ENCODE measurements at places on chromosomes 1 and 21.

DNA sequence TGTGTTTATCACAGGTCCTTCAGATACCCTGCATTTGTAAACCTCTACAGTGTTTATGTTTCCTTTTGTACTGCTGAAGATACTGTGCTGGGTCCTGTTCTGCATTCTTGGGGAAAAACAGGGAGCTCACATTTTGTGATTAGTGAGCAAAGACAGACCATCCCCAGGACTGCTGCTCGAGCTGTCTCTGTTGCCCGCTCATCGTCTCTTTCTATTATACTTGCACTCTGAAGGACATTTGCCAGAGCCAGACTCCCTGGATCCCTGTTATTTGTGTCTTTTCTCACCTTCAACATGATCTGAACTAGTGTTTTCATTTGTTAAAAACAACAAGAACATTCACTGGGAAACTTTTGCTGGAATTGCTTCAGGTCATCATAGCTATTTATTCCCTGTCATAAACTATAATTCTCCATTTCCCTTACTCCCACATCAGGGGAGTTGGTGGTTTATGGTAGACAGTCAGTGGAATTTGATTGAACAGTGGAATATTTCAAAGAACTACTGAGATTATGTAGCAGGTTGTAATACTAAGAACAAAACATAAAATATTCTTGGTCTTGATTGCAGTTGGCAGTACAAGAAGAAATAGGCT, 53.0 kb downstream of the PRRX1 start:
- no peak for DNase-seq

DNA sequence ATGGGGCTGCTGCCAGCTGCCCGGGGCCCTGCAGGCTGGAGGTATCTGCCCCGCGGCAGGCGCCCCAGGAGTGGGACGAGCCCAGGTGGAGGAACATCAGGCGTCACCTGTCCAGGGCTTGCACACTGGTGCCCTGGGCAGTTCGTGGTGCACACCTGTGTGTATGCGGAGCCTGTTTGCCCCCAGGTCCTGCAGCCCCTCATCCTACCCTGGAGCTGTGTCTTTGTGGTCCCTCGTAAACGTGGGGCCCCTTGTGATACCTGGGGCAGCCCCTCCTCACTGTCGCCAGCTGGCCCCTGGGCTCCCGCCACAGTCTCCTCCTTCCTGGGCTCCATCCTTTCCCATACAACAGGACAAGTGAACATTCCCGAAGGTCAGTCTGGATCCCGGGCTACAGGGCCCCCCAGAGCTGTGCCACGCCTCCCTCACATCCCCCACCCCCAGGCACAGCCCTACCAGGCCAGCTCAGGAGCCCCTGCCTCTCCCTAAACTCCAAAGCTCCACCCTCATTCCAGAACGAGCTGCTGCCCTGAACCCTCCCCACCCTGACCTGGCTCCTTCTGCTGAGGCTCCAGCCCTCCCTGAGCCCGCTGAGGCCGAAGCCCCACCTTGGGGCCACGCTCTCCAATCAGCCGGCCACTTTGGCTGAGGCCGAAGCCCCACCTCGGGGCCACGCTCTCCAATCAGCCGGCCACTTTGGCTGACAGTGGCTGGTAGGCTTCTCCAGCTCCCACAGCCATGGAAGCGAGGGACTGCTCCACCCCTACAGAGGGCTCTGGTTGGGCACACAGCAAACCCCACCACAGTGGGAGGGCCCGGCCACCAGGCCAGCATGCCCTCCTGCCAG, 42.6 kb downstream of the UBE2G2 start:
- DNase-seq, result no peak

GRCh38 chr1:94686882-94687281, 133.3 kb upstream of the SLC44A3 start:
- no peak for DNase-seq

DNA sequence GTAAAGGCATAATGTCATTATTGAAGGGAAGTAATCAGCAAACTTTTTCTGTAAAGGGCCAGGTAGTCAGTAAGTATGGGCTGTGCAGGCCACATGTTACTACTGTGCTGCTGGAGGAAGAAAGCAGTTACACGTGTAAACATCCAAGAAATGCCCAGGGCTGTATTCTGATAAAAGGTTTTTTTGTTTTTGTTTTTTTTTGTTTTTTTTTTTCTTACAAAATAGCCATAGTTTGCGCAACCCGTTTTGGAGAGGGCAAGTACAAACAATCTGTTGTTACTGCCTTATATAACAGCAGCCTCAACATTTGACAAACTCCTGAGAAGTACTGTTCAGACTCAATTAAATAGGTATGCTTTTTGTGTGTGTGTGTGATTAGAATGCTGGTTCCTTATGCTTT, 26.7 kb upstream of the MTMR11 start:
- DNase-seq, result no peak

GRCh38 chr1:215064327-215064726, 18.2 kb upstream of the KCNK2 start:
- no peak for DNase-seq

DNA sequence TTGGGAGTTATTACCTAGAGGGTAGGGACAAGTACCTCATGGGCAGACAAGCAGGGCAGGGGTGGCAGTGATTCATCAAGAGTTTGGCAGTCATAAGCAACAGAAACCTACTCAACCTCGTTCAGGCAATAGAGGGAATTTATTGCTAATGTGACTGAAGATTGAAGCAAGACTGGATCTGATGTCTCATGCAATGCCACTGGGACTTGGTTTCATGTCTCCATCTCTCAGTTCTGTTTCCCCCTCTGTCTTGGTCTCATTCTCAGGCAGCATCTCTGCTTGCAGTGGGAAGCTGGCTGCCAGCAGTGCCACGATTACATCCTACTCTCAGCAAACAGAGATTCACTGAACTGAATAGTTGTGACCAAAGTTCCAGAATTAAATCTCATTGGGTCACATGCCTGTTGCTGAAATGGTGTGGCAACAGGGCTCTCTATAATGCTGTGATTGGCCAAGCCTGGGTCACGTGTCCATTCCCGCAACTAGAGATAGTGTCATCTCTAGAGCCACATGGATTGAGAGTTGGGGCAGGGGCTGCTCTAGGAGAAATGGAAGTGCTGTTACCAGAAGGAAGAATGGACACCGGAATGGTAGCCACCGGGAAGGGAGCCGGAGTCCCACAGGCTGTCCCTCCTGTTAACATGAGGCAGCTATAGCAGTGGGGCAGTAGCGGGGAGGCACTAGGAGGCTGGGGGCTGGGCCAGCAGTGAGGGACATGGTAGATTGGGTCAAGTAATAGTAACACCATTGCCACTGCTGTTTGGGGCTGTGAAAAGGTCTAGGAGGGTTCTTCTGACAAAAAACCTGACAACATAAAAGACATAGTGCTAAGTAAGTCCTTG, 3.9 kb upstream of the CDC42 start:
- no peak for DNase-seq

GRCh38 chr1:189941922-189942321, 535.7 kb downstream of the BRINP3 start:
- no peak for DNase-seq

DNA sequence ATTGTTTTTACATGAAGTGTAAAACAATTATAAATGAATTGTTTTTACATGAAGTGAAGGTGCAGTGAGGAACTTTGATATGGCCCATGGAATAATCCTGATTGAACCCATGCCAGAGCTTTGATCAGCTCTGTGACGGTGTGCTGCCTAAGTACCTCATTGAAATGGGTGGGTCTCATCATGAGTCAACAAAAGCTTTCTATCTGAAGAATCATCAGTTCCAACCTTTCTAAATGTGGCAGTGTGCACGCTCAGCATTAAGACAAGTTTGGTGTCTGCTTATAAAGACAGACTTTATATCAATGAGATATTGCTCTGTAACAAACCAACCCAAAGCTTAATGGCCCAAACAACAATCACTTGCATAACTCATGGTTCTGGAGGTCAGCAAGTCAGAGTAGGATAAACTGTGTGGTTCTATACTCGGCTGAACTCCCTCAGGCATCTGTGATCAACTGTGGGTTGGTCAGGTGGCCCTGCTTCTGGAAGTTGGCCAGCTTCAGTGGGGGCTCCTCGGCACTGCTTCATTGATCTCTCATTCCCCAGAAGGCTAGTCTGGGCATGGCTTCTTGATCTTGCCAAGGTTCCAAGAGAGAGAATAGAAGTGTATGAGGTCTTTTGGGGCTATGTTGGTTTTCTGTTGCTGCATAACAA, 258.0 kb downstream of the LTN1 start:
- no peak for DNase-seq

DNA sequence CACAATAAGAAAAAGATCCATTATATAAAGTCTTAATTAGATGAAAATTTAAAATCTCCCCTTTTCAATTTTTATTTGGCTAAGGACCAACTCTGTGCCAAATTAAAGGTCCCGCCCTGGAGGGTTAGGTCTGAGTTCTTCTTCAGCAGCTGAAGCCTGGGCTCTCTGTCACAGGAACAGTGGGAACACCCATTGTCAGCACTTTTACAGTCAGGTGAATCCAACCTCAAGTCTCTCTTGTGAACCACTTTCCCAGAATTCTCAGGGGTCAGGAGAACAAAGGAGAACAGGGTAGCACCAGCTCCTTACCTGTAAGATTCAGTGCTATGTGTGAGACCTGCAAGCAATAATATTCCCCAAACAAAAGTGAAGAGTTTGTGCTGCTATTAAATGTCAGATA, 25.1 kb upstream of the HJV start:
- DNase-seq, result no peak

- no peak for DNase-seq
These were observed 7.4 kb downstream of the TRNP1 start for GRCh38 chr1:27000817-27001460.

DNA sequence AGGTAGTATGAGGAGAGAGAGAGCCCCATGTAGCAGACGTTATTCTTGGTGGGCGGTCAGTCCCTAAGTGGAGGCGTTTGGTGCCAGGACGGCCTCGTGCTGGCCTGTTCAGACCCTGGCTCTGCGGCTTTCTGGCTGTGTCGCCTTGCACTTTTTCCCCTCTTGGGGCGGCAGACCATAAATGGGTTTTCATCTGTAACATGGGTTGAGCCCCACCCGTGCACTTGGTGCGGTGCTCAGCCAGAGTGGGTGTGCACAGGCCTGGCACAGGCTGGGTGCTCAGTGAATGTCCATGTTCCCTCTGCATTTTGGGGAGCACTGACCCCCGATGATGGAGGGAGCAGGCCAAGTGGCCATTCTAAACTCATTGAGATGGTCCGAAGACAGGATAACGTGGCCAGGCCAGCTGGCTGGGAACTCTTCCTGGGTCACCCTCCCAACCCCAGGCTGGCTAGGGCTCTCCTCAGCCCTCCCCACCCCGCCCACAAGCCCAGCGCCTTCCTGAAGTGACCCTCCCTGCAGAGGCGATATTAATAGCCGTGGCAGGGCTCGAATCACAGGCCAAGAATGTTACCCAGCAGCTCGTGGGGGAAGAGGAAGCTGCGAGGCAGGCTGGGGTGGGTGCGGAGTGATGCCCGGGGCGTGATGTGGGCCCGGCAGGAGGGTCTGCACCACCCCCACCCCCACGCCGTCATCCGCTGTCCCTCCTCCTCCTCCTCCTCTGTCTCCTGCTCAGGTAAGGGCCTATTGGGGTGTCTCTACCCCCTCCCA, 78.5 kb downstream of the ARHGEF10L start:
- DNase-seq, result no peak

DNA sequence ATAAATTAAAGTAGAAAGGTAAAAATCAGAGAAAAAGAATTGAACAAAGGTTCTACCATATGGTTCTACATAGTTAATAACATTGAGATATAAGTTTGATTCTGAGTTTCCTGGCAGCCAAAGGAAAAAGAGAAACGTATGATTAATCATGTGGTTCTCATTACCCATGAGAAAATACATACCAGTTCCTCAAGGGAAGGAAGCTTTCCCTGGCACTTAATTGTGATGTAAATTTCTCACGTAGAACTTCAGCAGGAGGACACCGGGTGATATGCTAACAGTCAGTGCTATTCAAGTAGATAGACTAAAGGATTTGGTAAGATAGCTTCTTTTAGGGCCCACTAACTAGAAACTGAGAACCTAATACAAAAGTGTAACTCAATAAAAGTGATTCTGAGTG, 218.5 kb downstream of the NFIA start:
- DNase-seq, result no peak

- no peak for DNase-seq
These were observed 59.2 kb downstream of the CLSTN1 start for GRCh38 chr1:9764550-9764949.

GRCh38 chr21:27525780-27526179, 558.9 kb upstream of the ADAMTS5 start:
- no peak for DNase-seq

DNA sequence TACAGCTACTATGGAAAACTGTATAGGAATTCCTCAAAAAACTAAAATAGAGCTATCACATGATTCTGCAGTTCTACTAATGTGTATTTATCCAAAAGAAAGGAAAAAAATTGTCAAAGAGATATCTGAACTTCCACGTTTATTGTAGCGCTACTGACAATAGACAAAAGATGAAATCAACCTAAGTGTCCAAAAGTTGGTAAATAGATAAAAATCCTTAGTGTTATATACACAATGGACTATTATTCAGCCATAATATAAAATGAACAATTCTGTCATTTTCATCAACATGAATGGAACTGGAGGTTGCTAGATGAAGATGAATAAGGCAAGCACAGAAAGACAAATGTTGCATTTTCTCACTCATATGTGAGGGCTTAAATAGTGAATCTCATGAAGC, 1492.1 kb downstream of the MRPL39 start:
- no peak for DNase-seq

DNA sequence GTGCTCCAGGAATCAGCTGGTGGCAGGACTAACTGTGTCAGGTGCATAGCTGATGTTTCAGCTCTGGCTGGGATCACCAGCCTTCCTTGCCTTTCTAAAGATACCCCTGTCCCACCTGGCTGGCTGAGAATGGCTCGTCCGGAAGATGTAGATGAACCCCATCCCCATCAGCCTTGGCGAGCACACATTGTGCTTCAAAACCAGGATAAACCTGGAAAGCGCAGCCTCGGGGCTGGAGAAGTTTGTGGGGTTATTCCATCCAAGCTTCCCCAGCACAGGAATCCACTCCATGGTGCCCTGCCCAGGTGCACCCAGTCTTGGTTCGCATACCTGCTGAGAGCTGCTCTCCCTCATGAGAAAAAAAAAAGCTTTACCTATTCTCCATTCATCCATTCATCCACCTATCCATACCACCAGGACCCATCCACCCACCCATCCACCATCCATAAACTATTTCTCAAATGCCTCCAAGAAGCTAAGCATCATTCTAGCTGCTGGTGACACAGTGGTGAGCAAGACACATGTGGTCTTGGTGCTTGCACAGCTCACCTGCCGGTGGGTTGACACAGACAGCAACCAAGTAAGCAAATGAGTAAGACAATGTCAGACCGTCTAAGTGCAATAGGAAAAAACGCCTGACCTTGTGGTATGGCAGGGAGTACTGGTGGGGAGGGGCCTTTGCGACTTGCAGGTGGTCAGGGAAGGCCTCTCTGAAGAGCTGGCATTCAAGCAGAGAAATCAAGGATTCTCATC, 94.0 kb downstream of the DMRTB1 start:
- DNase-seq, result no peak

- DNase-seq, result no peak
These were observed 554 bp upstream of the SLC39A1 start for GRCh38 chr1:153963850-153964331.

Measured in hypothalamus (tissue), 51 donors.